Activated T-helper 17 cell treated with anti-CD3 and anti-CD28 coated beads, Interleukin-2, amount 50 U/mL, for 72 hours (primary cell): ENCODE measurements at places on chromosomes 5 and 9.

- no peak for ATAC-seq
Measured at GRCh38 chr5:146851133-146851532, 27.4 kb downstream of the PPP2R2B start.

- ATAC-seq: no peak
Measured at GRCh38 chr5:111774525-111774924, 17.5 kb upstream of the NREP start.

- no peak for ATAC-seq
Measured at GRCh38 chr5:145969714-145970092, 33.3 kb downstream of the SH3RF2 start.

DNA sequence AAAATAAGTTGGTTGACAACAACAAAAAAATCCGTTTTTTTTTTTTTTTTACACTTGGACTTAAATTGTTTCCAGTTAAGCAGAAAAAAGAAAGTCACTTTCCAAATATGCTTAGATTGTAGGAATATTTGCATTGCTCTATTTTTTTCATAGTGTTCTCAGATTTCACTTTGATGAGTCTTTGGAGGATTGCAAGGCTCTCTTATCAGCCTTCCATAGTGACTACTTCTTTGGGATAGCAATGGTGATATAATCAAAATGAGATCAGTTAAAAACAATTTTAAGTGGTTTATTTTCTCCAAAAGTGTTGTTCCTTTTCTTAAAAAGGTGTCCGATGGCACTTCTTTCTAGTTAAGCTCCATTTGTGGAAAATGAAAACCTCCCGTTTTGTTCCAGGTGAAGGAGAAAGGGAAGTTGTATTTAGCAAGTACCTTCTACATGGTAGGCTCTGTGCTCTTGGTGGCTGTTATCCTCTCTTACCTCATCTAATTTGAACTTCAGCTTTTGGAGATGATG lies 3.9 kb downstream of the RASGRF2 start:
- no peak for ATAC-seq

- ATAC-seq: no peak
Measured at GRCh38 chr5:31936683-31937082, 237.4 kb downstream of the GOLPH3 start.

GRCh38 chr5:67301285-67301903 lies 104.8 kb upstream of the CD180 start:
- no peak for ATAC-seq

DNA sequence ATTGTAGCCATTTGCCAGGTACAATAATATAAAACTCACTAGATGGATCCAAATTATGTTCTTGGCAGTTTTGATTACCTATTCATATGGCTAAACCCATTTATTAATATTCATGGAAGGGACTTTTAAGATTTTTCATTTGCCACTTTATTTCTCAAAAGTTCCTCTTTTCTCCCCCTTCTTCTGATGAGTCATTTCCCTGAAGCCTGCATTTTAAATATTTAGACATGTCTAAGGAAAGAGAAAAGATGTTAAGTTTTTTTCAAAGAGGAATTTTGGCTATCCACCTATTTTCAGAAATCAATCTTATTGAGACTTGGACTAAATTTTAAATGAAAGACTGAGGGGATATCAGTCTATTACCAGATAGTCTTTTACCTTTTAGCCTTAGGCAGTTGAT lies 1189.4 kb downstream of the EFNA5 start:
- ATAC-seq: no peak

- no peak for ATAC-seq
Measured at GRCh38 chr9:98415782-98416181, 160.3 kb upstream of the TBC1D2 start.

DNA sequence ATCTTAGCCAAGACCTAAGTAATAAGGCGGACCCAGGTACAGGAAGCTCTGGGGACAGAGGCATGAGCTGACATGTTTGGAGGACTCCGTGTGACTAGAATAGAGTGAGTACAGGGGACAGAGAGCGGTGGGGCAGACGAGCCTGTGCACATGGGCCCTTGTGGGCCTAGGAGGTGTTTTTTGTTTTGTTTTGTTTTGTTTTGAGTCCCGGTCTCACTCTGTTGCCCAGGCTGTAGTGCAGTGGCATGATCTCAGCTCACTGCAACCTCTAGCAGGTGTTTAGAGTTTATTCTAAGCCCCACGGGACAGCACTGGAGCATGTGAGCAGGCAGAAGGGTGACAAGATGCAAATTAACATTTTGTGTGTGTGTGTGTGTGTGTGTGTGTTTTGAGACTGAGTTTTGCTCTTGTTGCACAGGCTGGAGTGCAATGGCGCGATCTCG lies 3.1 kb upstream of the EEIG1 start:
- no peak for ATAC-seq

GRCh38 chr9:94991961-94992907 lies 265.7 kb downstream of the AOPEP start:
- no peak for ATAC-seq

DNA sequence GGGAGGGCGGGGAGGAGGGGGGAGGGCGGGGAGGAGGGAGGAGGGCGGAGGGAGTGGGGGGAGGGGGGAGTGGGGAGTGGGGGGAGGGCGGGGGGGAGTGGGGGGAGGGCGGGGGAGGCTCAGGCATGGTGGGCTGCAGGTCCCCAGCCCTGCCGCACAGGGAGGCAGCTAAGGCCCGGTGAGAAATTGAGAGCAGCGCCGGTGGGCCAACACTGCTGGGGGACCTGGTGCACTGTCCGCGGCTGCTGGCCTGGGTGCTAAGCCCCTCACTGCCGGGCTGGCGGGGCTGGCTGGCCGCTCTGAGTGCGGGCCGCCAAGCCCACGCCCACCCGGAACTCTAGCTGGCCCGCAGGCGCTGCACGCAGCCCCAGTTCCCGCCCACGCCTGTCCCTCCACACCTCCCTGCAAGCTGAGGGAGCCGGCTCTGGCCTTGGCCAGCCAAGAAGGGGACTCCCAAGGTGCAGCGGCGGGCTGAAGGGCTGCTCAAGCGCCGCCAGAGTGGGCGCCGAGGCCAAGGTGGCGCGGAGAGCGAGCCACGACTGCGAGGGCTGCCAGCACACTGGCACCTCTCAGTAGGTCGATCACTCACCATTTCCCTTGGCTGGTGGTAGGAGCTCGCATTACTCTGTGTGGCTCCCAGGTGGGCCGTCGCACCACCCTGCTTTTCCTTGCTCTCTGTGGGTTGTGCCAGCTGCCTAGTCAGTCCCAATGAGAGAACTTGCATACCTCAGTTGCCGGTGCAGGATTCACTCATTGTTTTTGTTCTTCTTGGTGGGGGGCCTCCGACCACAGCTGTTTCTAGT lies 160.2 kb downstream of the CNTLN start:
- ATAC-seq: no peak

DNA sequence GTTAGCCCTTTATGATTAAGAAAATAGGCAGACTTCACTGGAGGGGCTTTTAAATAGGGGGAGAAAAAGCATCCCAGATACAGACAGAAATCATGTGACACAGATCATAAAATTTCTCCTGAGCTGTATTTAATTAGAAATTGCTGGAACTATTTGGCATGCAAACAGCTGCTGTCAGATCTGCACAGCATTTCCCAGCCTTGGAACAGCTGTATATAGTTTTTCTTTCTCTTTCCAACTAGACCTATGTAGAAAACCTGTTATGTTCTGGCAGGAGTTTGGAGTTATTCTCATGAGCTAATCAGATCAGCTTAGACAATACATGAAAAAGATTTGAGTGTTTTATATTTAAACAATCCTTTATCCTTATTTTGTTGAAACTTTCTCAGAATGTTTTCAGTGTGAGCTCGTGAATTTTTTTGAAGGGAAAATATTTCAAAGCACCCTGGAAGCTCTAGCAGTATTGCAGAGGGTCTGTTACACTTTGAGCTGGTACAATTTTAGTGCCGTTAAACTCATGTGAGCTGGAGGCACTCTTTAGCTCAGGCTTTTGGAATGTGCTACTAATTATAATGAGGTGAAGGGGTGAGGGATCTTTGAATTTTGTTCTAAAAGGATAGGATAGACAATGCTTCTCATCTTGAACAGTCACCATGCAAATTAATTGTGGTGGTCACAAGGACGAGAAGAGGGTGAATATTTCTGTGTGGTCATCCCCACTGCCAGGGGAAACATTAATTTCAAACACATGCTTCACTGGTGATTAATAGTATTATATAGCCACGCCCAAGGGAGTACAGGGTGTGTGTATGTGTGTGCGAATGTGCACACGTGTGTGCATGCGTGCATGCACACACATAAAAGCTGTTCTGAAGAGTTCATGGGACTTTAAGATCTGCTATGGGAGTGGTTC lies 239.4 kb upstream of the FBXL7 start:
- no peak for ATAC-seq

DNA sequence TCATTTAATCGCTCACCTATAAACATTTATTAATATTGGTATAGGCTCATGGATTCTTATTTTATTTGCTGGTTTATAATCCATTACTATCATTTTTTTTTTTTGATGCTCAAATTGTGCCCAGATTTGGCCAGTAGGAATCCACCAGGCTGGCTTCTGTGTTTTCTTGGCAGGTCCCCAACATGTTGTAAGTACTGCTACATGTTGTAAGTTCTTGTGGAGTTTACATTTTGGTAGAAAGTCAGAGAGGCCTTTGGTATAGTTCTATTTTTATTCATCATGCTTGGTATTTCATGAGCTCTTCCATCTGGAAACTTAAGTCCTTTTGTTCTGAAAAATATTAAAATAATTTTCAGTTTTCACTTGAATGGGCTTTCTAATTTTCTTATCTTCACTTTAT lies 47.1 kb downstream of the MAT2B start:
- no peak for ATAC-seq

GRCh38 chr5:181235689-181236366 lies 7.9 kb downstream of the RACK1 start:
- no peak for ATAC-seq

DNA sequence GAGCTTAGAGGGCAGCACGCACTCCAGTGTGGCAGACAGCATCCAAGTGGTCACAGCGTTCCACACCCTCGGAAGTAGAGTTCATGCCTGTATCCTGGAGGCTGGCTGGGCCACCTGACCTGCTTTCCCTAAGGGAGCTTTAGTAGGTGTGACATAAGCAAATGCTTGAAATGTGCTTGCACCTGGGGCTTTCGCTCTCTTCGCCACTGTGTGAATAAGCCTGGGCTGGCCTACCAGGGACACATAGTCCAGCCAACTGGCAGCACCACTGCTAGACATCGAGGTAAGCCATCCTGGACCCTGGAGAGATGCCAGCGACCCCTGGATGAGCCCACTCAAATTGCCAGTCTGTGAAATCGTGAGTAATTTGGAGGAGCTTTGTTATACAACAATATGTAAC lies 24.9 kb upstream of the IRX4 start:
- ATAC-seq: no peak
